ENCODE measurements at places on chromosomes 5 and 9.

- no peak for DNase-seq
Observed at GRCh38 chr5:3265936-3266335, 329.7 kb upstream of the IRX1 start.

- DNase-seq, result no peak
Observed at GRCh38 chr5:38465061-38465460, 91.4 kb downstream of the LIFR start.

GRCh38 chr9:89160806-89161205 is 17.8 kb downstream of the SHC3 start:
- DNase-seq, result no peak

GRCh38 chr5:16852251-16853005 is 83.7 kb downstream of the MYO10 start:
- DNase-seq, result no peak

DNA sequence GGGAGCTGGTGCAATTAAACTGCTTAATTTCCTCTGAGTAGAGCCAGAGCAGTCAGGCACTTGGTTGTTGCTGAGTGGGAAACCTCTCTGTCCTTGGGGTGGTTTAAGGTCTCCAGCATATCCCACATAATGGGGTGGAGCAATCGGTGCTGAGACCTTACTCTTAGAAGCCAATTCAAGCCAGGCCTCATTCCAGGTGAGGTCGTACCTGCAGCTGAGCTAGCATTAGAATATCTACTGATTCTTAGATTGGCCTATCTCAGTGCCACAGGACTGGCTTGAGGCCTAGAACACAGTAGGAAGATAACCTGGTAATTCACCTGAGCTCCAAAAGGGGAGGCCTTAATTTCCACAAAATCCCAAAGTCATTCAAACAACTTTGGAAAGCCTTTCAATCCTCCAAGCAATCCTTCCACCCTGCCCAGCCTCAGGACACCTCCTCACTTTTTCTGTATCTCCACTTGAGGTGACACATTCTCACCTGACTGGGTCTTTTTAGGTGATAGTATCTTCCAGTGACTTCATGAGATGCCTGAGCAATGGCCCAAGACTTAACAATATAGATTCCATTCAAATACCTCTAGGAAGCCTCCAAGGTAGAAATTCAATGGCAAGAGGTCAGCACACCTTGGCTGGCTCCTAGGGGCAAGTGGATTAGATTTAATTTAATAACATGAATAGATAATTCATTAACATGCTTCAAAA is 91.0 kb downstream of the FEM1C start:
- DNase-seq, result no peak

DNA sequence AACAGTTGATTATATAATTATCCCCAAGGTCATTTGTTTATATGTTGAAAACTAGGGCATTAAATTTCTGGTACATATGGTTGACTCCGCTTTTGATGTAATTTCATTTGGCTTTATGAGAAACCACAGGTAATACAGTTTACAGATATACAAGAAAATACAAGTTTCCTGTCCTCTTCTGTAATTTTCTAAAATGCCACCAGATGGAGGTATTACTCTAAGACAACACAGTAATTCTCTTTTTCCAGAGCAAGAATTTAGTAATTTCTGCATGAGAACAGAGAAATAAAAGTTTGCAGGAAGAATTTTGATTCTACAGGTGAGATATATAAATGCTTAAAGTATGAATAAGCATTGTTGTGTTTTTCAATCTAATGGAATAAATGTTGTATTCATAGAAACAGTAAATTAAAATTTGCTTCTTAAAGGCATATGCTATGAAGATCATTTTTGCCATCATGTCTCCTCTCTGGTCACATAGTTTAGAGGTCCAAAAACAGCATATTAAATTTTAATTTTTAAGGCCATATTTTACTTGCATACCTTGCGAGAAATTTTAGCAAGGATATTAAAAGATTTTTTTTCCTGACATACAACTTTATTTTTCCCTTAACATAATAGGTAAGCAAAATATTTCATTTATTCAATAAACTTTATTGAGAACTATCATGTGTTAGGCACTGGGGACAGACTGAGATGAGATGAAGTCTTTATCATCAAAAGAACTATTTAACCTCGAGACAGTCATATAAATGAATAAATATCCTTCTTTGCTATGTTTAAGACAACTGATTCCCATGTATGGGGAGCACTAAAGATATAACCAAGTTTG is 22.7 kb downstream of the CHD1 start:
- DNase-seq, result no peak

DNA sequence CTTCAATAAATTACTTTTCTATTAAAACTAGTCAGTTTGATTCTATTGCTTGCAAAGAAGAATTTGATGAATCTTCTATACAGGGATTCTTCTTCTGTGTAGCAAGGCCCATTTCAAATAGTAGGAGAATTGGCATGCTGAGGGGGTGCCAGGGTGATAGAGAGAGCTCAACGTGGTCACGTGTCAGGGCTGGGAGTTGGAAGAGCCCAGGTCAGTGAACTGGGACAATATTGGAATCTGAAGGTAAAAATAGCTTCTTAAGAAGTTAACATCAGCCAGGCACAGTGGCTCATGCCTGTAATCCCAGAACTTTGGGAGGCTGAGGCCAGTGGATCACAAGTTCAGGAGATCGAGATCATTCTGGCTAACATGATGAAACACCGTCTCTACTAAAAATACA is 64.1 kb upstream of the TLE1 start:
- DNase-seq, result no peak

GRCh38 chr5:150342583-150342982 is 14.9 kb upstream of the TCOF1 start:
- no peak for DNase-seq

GRCh38 chr9:105678163-105678562 is 15.9 kb downstream of the TAL2 start:
- DNase-seq, result no peak

DNA sequence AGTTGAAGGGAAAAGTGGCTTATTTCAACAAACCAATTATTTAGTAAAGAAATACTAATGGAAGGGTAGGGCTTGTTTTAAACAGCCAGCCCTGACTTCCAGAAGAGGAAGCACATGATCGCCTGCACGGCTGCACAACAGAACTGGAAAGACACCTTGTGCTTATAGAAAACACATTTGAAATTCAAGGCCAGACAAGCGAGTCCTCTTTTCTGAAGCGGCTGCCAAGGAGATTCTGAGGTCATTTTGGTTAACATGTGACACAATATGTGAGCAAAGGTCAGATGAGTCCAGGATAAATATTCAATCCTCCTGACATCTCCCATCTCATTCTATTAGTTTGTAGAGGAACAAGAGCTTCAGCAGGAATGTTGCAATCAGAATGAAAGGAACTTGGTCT is 461.4 kb upstream of the ST8SIA4 start:
- no peak for DNase-seq

DNA sequence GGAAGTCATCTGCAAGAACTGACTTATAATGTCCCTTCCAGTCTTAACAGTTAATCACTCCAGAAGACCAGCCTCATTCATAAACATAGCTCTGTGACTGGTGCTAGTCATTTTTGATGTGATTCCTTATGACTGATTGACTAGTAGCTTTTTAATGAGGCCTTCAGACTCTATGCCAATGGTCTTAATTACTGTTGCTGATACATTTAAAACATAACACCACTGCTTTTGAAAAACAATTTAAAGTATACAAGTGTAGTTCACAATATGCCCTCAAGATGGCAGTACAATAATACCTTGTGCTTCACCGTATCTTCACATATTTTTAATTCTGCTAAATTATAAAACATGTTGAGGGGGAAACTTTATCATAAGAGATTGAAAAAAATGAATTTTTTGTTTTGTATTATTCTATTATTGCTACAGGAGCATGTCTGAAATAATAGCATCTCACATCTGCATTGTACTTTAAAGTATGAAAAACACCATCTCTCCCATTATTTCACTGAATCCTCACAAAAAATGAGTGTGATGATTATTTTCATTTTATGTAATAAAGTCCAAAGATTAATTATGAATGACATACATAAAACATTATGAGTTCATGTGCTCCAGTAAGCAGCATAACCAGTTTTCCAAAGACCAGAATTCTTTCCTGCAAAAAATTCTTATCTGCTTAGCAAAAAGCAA is 55.2 kb upstream of the SHISAL2B start:
- no peak for DNase-seq

DNA sequence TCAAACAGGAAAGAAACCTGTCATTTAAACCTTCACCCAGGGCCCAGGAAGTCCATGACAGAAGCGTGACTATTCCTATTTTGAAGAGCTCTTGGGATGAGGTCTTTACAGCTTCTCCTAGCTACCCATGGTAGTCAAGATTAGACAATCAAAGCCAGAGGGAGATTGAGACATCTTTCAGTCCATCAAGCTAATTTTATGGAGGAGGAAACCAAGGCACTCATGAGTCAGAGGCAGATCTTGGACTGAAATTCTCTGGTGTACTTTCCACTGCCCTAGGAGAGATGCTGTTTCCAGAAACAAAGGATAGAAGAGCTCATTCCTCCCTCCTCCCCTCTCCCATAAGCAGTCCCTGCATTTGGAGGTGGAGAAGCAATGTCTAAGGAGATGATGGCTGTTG is 9.2 kb downstream of the TNFSF8 start:
- no peak for DNase-seq

- no peak for DNase-seq
Observed at GRCh38 chr5:143183989-143184388, 219.5 kb downstream of the NR3C1 start.

- no peak for DNase-seq
Observed at GRCh38 chr5:146947181-146947941, 68.8 kb upstream of the PPP2R2B start.

- DNase-seq, result no peak
Observed at GRCh38 chr9:82117026-82117811, 128.6 kb downstream of the SPATA31D1 start.

GRCh38 chr5:17412760-17413671 is 85.0 kb upstream of the TAF11L2 start:
- peak; percentile 35 for DNase-seq

GRCh38 chr9:110048403-110048975 is 159.5 kb downstream of the C9orf152 start:
- DNase-seq, result no peak

DNA sequence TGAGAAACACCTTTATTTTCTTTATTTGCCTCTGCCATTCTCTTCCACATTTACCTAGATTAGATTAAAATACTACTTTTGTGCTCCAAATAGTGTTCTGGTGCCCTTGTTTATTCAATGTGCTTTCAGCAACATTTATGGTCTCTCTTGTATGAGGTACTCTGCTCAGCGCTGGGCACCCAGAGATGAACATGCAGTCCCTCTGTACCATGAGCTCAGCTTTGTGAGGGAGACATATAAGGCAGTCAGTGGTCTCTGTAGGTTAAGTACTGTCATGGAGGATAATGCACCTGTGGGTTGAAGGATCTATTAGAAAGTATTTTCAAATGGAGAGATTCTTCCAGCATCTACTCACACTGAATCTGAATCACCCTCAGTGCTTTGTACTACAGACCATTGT is 176.5 kb downstream of the TAF11L14 start:
- DNase-seq, result no peak

DNA sequence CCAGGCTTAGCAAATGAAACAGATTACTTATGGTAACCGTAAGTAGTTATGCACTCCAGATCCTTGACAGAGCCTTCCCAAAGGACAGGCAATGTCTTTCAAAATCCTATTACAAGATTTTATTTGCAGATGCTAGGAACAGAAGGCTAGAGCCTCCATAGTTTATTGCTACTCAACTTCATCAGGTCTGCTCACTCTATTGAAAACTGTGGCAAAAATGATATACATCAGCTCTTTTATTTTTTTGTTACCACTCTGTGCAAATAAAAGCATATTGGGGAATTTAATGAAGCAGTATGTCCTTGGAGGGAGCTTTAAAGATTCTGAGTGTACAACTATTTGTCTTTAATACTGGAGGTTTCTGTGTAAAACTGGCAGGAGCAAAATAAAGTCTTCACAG is 46.5 kb downstream of the SLC44A1 start:
- DNase-seq, result no peak

DNA sequence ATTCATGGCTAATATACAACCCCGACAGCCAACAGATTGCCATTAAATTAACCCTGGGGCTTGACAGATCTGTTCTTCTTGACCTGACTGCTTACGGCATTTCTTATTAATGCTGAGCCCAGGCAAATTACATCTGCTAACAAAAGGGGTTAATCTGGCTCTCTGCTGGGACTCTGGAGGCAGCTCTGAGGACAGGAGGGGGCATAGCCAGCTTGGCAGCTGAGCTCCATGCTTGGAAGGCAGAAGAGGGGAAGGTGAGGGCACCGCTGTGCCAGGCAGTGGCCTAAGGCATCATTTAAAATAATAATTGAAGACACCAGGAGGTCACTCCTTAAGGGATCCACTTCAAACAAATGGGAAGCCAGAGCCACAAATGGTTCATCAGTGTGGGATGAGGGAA is 126.0 kb upstream of the GPR151 start:
- DNase-seq, result no peak

DNA sequence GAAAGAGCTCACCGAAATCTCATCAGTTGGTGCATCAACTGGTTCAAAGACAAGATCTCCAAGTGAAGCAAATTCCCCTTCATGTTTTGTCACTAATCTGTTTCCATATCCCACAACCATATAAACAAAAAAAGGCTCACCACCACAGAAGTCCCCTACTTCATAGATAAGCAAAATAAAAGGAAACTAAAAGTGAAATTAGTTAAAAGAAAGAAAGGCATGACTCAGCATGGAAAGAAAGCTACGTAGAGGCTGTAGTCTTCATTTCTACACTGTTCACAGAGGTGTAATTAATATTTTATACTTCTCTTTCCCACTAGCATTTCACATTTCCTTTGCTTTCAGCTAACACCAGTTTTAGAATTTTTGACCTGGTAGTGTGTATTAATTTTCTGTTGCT is 208.0 kb downstream of the CYLC2 start:
- no peak for DNase-seq

DNA sequence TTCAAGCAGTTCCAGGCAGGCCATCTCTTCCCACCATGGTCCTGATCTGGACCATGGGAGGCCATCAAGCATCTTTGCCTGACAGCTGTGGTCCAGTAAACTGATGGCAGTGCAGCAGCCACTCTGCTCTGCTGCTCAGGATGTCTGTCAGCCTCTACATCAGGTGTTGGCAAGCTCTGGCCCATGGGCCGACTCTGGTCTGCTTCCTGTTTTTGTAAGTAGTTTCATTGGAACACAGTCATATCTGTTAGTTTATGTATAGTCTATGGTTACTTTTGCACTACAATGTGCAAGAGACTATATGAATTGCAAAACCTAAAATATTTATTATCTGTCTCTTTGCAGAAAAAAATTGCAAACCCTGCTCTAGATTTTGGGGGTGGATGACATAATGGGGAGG is 225.0 kb downstream of the KCTD16 start:
- no peak for DNase-seq

DNA sequence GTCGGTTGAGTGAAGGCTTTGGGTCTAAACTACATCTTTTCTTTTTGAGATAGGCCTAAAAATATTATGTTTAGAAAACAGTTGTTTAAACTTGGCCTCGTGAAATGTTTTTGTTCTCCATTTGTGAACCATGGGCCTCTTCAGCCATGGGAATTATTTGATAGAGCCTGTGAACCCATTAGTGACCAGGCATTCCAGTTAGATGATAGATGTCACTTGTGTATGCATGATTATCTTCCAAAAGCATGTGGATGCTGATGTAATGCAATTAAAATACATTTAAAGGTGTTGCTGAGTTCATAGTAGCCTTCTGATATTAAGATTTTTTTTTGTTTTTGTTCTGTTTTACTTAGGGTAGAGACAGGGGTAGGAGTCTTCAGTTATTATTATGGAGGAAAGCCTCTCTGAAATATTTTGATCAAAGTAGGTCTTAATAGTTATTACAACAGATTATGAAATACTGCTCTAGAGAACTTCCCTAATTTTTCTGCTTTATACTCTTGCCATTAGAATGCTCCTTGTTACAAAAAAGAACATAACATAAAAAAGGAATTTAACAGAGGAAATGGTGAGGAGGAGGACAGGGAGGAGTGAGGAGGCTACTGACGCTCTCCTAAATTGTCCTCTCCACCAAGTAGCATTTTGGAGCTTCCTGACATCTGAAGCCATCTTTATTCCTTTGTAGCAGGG is 32.9 kb downstream of the CPEB4 start:
- DNase-seq, result no peak
